Stimulated activated CD8-positive, alpha-beta memory T cell treated with anti-CD3 and anti-CD28 coated beads, Interleukin-4, amount 100 ng/mL, for 4 hours (primary cell): ENCODE measurements at places on chromosomes 4 and X.

DNA sequence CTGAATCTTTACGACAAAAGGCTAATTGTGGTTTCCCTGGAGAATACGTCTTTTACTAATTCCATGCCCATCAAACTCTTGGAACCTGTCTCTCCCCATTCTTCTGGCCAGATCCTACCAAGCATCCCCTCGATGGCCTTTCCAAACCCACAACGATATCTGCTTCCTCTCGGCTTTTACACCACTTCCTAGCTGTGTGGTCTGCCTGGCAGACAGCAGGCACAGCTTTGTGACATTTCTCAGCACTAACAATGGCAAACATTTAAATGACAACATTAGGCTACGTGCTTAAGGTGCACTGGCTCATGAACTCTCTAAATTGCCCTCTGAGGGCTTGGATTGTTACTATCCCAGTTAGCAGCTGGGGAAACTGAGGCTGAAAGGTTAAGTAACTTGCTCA is 141.0 kb downstream of the NSUN7 start:
- DNase-seq: no peak

DNA sequence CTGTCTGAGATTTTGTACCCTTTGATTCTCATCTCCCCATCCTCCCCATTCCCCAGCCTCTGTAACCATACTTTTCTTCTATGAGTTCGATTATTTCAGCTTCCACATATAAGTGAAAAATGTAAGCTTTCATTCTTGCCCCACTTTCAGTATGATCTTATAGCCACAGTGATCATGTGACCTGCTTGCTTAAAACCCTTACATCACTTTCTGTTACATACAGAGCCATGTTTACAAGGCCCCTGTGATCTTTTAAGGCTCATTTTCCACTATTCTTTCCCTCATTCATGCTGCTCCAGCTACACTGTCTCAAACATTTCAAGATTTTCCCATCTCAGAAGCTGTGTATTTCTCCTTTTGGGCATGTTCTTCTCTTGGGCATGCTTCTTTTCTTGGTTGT is 147.7 kb downstream of the DCK start:
- no peak for DNase-seq

DNA sequence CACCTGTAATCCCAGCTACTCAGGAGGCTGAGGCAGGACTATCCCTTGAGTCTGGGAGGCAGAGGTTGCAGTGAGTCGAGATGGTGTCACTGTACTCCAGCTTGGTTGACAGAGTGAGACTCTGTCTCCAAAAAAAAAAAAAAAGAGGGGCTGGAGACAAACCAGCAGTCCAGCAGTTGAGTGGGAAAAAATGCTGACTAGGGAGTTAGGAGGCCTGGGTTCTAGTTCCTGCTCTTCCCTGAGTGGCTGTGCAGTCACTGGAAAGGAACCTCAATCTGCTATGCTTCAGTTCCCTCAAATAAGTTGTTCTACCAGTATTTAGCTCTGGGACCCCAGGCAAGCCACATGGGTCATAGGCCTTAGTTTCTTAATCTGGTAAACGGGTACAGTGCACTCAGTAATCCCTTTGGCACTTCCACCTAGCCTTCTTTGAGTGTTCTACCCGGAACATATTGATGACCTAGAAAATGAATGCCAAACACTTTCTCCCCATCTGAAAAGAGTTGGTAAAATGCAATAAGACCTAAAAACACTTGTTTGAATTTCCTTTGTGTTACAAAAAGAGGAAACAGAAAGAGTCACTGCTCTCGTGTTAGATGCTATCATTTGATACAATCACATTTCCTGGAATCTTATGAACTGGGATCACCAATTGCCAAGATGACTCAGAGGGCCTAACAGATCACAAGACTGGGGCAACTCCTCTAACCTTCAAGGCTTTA is 99.3 kb upstream of the EGFL6 start:
- no peak for DNase-seq

DNA sequence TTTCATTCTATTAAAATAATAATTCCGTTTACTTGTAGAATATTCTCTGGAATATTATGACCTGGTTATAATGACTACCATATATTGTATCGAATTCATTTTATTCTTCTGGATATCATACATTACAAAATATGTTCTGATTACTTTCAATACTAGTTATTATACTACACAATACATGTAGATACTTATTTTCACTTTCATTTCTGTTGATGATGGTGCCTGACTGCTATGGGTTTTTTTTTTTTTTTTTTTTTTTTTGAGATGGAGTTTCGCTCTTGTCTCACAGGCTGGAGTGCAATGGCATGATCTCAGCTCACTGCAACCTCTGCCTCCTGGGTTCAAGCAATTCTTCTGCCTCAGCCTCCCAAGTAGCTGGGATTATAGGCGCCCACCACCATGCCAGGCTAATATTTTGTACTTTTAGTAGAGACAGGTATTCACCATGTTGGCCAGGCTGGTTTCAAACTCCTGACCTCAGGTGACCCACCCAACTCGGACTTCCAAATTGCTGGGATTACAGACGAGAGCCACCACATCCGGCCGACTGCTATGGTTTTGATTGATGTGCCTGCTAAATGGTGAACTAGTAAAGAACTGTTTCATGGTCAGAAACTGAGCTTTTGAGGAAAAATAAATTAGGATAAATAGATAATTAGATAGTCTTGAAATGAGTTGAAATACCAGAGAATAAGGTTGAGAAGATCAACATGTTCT is 39.5 kb downstream of the PCDH10 start:
- no peak for DNase-seq
